PC-9 (cell line): ENCODE measurements at places on chromosomes 6 and 20.
A peak's percentile ranks its signal among the peaks of the same experiment; 100 is the strongest.

- peaks cover 24% of the 10 kb centered on the region for H3K36me3 ChIP-seq
- peaks cover 58% of the 10 kb centered on the region for H3K4me1 ChIP-seq
- no peak overlapping the region for H3K4me3 ChIP-seq
- H3K27me3 ChIP-seq: no peaks in the 10 kb centered on the region
- peak overlapping the region; percentile 61 for H3K27ac ChIP-seq
Observed at GRCh38 chr20:47568019-47568418, 66.3 kb downstream of the NCOA3 start.

GRCh38 chr20:51620432-51620831, 77.9 kb upstream of the NFATC2 start:
- no peak for DNase-seq
- no peaks in the 10 kb centered on the region for H3K4me1 ChIP-seq
- H3K27me3 ChIP-seq: no peaks in the 10 kb centered on the region
- H3K36me3 ChIP-seq: no peaks in the 10 kb centered on the region
- no peak overlapping the region for H3K27ac ChIP-seq

DNA sequence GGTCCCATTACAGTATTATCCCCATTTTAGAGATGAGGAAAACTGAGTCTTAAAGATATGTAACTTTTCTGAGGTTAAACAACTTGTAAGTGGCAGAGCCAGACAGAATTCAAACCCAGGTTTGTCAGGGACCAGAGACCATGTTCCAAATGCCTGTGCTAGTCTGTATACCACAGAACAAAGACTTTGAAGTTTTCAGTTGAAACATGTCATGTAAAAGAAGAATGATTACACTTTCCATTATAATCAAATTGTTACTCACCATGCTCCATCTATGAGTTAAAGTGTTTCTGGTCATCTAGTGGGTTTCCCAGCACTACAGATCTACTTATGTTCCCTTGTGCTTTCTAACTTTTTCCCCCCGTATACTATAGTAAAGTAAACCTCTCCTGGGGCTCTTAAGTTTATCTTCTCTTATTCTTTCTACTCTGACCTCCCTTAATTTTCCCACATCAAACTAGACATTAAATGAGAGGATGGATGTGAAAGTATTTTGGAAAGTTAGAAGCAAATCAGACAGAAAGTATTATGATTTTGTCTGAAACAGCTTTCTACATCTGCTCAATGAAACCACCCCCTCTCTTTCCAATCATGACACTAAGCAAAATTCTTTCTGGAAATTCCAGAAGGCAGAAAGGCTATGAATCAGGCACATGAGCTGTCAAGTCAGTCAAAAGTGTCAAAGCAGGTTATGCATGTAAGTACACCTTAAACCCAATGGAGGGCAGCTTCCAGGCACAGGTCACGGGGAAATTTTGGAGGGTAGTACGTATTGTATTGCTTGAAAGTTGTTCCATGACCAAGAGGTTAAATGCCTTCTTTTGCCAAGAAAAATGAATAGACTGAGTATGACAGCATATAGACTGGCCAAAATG, 132.7 kb upstream of the MAP3K7 start:
- no peaks in the 10 kb centered on the region for H3K36me3 ChIP-seq
- no peak for DNase-seq
- no peak overlapping the region for H3K4me3 ChIP-seq
- H3K27ac ChIP-seq: no peak overlapping the region
- no peaks in the 10 kb centered on the region for H3K4me1 ChIP-seq

- no peaks in the 10 kb centered on the region for H3K27me3 ChIP-seq
- no peak overlapping the region for H3K4me3 ChIP-seq
- no peak for DNase-seq
- no peaks in the 10 kb centered on the region for H3K4me1 ChIP-seq
- H3K27ac ChIP-seq: no peak overlapping the region
Observed at GRCh38 chr20:15555913-15556312, 1017.3 kb downstream of the KIF16B start.

DNA sequence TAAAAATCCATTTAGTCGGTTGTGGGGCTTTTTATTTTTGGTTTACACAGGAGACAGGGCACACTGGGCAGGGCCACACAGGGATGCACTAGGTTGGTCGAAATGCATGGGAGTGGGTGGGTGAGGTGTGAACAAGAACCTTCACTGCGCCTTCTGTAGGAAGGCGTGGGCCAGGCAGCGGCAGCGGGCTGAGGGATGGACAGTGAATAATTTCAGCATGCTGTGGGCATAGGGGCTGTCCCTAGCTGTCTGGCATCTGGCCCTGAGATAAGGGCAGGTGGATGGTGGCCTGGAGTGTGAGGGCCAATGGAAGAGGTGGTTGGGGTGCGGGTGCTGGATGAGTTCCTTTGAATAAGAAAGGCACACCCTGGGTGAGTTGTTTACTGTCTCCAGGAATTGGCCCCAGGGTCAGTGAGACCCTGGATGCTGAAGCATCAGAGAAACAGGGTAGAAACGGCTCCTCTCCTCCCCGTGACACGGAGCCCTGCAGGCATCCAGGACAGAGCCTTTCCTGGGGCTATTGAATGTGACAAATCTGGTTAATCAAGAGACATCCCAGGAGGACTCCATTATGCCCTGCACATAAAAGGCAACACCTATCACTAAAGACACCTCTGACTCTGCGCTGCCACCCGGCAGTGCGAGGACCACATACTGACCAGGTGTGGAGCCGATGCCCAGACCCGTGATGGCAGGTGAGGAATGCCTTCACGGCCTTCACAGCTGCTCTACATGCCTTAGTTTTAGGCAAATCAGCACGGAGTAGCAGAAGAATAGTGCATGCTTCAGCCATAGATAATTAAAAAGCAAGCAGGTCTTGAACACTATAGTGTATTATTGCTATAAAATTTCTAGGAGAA, 123.0 kb upstream of the SNX9 start:
- H3K36me3 ChIP-seq: no peaks in the 10 kb centered on the region
- H3K4me3 ChIP-seq: no peak overlapping the region
- no peak overlapping the region for H3K27ac ChIP-seq
- H3K4me1 ChIP-seq: no peaks in the 10 kb centered on the region
- no peak for DNase-seq

GRCh38 chr6:153976921-153977693, 61.9 kb upstream of the OPRM1 start:
- no peak overlapping the region for H3K27ac ChIP-seq
- no peaks in the 10 kb centered on the region for H3K36me3 ChIP-seq
- peak; percentile 58 for DNase-seq
- no peaks in the 10 kb centered on the region for H3K27me3 ChIP-seq
- no peaks in the 10 kb centered on the region for H3K4me1 ChIP-seq
- no peak overlapping the region for H3K4me3 ChIP-seq
